A549 (cell line): ENCODE measurements at places on chromosomes 11 and 22.
A peak's percentile ranks its signal among the peaks of the same experiment; 100 is the strongest.

DNA sequence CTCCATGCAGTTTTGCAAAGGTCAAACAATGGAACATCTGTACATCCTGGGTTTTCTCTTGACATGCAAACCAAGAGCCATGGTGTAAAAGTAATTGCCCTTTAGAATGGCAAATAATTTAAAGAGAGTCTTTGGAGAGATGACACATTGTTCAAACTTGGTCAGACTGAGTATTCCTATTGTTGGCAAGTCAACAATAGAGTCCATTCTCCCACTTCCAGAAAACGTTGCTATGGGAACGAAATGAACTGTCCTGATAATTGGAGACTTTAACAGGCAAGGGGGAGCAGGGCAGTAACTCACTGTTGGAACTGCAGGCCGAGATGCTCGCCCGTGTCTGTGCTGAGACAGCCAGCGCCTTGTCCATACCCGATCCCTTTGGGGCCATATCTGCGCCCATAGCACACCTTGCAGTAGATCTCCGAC lies 13.9 kb downstream of the CSRP3 start:
- DNase-seq, result no peak

DNA sequence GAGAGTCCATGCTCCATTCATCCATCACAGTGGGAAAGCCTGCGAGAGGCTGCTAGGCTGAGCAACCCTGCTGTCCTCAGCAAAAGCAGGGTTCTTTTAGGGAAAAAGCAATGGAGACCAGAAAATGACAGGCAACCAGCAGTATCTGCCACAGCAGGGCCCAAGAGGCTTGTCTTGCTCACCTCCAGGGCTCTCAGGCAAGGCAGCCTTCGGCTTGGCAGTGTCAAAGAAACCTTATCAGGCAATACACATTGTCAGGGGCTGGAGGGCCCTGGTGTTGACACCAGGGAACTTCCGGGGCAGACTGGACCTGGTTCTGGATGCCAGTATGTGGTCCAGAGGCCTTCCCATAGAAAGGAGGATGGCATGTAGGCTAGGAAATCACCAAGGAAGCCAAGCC lies 10.2 kb upstream of the TLCD5 start:
- DNase-seq, result no peak

DNA sequence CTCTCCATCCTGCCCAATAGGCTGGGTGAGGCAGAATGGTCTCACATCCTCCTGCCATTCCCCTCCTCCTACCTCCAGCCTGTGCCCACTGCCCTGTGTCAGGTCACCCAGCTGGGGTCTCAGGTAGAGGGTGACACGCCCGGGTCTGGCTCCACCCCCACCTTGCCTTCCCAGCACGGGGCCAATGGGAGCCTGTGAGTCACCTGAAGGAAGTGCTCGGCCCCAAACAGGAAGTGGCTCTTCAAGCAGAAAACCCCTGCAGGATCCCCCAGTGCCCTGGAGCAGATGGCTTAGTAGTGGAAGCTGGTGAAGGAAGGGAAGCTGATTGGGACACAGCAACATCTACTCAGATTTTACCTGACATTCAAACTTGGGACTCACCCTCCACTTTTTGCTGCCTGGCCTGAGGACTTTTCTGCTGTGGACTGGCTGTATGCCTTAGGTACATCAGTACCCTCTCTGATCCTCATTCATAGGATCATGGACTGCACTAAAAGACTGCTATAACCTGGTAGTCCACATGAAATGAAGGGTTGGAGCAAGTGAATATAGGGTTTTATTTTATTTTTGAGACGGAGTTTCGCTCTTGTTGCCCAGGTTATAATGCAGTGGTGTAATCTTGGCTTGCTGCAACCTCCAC lies 33.4 kb downstream of the GDPD5 start:
- DNase-seq, result no peak

- DNase-seq, result peak; percentile 85
These were observed 6.7 kb downstream of the IL18 start for GRCh38 chr11:112156956-112157766.

DNA sequence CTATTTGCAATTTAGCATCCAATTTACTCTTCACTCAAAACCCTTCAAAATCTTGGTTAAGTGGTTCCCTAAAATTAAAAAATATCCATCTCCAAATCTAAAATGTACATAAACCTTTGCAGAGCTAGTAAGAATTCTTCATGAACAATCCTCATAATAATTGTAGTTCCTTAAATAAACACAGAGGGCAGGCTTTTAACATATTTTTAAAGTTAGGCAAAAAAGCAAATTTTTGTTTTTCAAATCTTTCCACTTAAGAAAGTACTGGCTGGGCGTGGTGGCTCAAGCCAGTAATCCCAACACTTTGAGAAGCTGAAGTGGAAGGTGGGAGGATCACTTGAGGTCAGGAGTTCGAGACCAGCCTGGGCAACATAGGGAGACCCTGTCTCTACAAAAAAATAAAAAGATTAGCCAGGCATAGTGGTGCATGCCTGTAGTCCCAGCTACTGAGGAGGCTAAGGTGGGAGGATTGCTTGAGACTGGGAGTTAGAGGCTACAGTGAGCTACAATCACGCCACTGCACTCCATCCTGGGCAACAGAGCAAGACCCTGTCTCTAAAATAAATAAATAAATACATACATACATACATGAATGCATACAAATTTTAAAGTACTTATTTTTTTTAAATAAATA lies 25.1 kb upstream of the PLAAT3 start:
- DNase-seq, result peak; percentile 31

- DNase-seq, result no peak
These were observed 1373.8 kb downstream of the BRD1 start for GRCh38 chr22:48453751-48454485.

- no peak for DNase-seq
These were observed 15.8 kb upstream of the OR51T1 start for GRCh38 chr11:4865855-4866254.

GRCh38 chr11:8706673-8707432 lies 24.3 kb downstream of the RPL27A start:
- no peak for DNase-seq

GRCh38 chr11:94912806-94913205 lies 60.5 kb downstream of the CWC15 start:
- DNase-seq, result no peak

DNA sequence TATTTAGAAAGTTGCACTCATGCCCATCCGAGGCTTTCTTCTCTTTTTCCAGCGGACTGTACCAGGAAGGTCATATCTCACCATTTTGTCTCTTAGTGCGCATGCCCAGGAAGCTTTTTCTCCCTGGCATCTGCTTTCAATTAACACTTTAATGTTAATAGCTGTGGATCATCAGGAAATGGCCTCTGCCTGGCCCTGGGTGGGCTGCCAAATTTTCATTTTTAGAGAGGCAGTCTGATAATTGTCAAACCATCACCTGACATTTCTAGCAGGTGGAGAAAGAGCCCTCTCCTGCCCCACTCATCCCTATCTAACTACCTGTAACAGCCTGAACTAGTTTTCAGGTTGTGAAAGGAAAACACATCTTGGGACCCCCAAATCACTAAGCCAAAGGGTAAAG lies 257.4 kb upstream of the LRRC4C start:
- no peak for DNase-seq

DNA sequence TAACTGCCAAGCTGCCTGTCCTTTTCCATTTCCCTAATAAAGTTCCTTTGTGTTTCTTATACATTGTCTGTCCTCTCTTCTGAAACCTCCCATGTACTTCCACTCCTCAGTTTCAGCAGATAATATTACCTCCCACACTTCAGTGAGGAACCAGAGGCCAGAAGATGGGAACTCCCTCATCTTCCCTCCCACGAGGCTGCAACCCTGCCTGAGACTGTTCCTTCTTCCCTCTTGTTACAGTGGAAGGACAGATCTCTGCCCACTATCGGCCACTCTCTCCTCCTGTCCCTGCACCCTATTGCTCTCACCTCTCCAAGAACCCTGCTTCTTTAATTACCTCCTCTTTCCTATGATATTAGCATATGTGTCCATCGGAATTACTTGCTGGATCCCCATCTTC lies 38.1 kb upstream of the SWAP70 start:
- DNase-seq, result no peak

DNA sequence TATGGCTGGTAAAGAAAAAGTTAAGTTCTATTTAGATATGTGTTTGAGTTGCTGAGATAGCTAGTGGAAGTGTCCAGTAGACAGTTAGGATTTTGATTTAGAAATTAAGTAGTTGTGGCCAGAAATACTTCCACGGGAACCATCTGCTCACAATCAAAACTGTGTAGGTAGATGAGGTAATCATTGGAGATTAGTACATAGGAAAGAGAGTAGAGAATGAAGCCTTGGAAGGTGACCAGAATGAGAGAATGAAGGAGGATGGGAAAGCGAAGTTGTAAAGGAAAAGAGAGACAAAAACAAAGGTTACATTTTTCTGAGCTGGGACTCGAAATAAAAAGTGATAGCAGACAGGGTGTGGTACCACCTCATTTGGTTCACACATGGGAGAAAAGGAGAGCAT lies 296.9 kb upstream of the SORL1-AS1 start:
- DNase-seq, result no peak

GRCh38 chr11:69535908-69536307 lies 54.4 kb downstream of the LINC01488 start:
- no peak for DNase-seq

DNA sequence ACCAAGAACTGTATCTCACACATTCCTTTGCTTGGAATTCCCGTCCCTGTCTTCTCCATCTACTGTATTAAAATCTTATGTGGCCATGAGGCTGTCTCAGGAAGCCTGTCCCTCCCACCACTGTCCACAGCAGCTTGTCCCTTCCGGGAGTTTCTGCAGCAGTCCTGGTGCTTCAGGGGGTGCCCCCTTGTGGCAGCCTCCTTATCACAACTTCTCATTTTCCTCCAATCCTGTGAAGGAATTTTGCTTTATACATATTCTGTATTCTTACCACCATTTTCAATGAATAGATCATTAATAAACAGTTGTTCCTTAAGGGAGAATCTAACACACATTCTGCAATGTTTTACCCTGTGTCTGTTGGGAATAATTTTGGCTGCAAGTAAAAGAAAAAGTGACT lies 220.4 kb upstream of the RAG2 start:
- DNase-seq, result peak; percentile 37

- DNase-seq, result no peak
These were observed 108.4 kb downstream of the ZBTB16 start for GRCh38 chr11:114167771-114168448.

DNA sequence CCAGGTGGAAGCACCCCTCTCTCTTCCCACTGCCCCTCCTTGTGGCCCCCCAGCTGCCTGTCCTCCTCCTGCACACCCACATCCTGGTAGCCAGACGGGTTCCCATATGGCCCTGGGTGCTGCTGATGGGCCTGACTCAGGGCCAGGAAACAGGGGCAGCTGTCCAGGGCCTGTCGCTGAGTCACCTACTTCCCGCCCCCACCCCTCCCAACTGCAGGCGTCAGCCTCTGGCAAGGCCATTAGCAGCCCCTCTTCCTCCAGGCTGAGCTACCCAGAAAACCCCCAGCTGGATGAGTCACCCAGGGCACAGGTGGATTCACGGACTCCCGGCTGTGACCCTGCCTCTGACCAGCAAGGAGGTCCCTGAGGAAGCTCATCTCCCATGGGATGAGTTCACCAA lies 6.9 kb upstream of the GAL start:
- DNase-seq, result peak; percentile 72

DNA sequence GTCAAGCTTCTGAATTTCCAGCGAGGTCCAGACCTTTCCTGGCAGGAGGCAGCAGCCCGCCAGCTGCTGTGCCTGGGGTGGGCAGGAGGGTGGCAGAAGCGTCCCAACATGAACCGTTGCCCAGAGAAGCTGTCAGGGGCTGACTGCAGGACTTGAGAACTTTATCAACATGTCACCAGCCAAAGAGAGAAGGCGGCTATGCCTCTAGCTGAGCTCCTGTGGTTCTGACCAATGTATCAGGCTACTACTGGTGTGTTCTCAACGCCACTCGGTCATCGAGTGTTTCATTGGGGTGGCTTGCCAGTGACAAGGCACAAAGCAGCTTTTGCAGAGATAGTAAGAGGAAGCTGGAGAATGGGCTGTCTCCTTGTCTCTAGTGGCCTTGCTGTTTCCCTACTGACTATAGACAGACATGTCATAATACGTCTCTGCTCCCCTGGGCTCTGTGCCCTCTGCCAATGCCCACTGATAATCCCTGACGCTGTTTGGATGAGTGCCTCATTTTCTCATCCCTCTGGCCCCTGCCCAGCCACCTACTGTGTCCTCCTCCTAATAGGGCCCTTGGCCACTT lies 17.6 kb upstream of the ASCC2 start:
- DNase-seq, result no peak

DNA sequence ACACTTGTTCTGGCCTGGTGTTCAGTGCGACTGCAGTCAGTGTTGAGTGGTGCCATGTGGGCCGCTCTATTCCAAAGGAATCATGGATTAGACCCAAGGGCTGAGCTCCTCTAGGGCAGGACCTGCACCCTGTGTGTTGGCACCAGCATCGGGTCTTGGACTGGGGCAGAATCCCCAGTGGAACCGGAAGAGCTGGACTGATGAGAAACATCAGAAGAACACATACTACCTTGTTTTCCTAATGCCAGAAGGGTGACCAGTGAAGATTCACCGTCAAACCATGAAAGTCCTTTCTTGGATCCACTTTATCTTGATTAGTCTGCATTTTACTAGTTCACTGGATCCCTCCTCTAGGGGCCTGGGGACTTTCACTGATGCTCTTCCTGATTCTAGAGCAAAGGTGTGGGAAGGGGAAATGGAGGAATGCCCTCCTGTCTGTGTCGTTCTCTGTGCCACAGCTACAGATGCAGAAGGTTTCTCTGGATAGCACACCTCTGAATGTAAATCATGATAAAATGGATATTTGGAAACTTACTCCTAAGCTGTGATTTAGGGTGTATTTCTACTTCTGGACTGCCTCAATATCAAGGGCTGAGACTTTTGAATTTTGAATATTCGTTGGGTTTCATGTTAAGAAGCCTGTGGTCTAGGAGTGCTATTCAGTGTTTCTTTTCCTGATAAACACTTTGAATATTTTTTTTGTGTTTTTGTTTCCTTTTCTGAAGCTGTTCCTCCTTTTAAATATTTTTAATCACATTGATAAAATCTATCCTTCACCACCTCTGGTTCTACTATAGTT lies 11.0 kb upstream of the GLB1L3 start:
- DNase-seq, result no peak

- DNase-seq, result no peak
These were observed 14.4 kb upstream of the SLC39A13 start for GRCh38 chr11:47394050-47394321.

- DNase-seq, result no peak
These were observed 25.0 kb upstream of the TMPRSS4 start for GRCh38 chr11:118051611-118052461.

DNA sequence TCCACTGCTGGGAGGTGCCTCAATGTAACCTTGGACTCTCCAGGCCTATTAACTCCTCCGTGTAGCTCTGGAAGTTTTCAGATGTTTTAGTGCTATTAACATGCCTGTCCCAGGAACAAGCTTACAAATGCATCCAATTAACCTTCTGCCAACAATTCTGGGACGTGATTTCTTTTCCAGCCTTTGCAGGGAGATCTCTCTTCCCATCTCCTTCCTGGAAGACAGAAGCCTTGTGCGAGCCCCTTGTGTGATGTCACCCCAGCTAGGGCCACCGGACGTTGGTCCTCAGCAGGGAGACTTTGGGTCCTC lies 47.7 kb upstream of the SYT7 start:
- DNase-seq, result no peak
